ENCODE measurements at places on chromosomes 12 and 14.

- H3K4me1 ChIP-seq = no peaks in the 10 kb centered on the region
- H3K36me3 ChIP-seq = no peaks in the 10 kb centered on the region
- no peak for DNase-seq
- H3K4me3 ChIP-seq = no peak overlapping the region
- no peak overlapping the region for H3K27ac ChIP-seq
These were observed 59.7 kb downstream of the SLC38A1 start for GRCh38 chr12:46209170-46209569.

DNA sequence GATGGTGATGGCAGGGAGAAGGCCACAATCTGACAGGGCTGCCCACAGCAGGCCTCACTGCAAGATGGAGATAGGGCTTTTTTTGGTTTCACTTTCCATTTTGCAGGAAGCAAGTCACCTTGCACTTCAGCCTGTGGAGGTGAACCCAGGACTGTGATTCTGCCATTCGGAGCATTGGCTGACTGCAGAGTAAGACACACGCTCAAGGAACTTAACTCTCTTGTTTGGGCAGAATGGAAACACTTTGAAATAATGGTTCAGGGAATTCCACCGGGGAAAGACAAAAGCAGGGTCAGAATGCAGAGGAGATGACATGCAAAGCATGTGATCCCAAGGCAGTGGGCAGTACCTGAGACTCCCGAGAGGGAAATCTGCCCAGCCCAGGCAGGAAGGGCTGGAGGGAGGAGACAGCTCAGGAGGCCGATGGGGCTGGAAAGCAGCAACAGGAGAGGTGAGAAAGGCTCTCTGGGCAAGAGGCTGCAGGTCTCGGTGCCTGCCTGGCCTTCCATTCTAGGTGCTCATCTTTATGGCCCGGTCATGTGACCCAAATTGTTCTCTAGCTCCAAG, 58.7 kb upstream of the PRMT8 start:
- H3K27ac ChIP-seq = no peak overlapping the region
- no peaks in the 10 kb centered on the region for H3K4me1 ChIP-seq
- no peak overlapping the region for H3K4me3 ChIP-seq
- H3K36me3 ChIP-seq = no peaks in the 10 kb centered on the region

DNA sequence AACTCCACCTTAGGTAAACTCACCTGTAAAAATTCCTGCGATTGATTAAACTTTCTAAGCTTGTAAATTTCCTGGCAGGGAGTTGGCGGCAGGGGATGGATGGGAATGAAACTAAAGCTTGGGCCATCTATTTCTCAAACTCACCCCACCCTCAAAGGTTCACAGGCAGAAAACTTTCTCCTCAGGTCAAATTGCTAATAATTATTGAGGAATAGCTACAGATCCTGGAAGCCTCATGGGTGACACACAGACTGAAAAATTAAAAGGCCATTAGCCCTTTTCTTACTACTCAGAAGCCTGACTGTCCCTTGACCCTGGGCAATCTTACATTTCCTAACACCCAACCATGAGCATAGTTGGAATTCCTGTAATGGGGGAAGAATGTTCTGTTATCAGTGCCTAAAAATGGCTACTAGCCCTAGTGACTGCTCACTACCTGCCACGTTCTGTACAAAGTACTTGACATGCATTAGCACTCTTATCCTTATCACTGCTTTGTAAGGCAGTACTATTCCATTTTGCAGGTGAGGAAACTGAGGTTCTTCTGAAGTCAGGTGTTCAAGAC, 12.4 kb upstream of the SYNDIG1L start:
- H3K27ac ChIP-seq = no peak overlapping the region
- H3K36me3 ChIP-seq = no peaks in the 10 kb centered on the region
- H3K4me3 ChIP-seq = no peak overlapping the region
- no peaks in the 10 kb centered on the region for H3K4me1 ChIP-seq
- H3K27me3 ChIP-seq = no peaks in the 10 kb centered on the region

DNA sequence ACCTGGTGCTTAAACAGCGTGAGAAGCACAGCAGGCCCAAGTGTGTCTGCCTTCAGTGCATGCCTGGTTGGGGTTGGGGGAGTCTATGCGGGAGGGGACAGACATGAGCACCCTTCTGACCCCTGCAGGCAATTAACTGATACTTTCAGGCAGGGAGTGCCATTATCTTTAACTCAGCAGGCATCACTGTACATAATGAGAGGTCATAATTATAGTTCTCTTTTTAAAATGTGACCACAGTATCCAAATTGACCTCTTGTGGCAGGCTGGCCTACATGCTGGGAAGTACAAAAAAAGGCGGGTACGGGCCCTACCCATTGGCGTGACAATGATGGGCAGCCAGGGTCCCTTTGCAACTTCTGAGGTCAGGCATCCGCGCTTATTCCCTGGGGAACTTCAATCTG, 209.1 kb downstream of the FOXN3 start:
- H3K27ac ChIP-seq = no peak overlapping the region
- no peaks in the 10 kb centered on the region for H3K27me3 ChIP-seq
- H3K4me3 ChIP-seq = no peak overlapping the region
- peaks cover 7% of the 10 kb centered on the region for H3K36me3 ChIP-seq
- DNase-seq = no peak

DNA sequence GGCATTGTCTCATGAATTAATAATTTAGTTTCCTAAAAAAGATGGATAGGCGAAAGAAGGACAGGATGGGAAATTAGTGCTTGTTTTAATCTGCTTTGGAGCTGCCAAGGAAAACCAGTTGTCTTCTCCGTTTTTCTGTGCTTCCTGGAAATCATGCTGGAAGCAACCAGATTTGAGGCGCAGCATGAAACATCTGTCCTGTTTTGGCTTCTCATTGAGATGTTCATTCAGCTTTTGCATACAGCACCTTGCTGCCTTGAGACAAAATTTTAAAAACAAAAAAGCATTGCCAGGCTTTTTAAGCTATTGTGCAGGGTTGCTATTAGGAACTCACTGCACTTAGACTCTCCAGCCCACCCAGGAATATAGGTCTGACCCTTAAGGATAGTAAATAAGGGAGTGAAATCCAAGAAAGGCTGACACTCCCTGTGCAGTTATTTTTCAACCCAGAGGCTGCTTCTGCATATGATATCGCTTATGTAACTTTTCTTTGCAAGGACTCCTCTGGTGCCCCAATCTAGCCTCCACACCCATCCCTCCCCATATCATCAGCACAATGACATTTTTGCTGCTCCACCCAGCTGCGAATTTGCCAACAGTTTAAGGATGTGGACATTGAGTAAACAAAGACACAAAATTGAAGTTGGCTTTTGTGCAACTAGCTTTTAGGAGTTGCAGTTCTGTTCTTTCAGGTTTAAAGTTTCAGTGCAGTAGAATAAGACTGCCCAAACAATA, 46.9 kb upstream of the MDM1 start:
- no peaks in the 10 kb centered on the region for H3K27me3 ChIP-seq
- H3K4me3 ChIP-seq = no peak overlapping the region
- H3K4me1 ChIP-seq = peaks cover 45% of the 10 kb centered on the region
- H3K27ac ChIP-seq = no peak overlapping the region

GRCh38 chr14:58428118-58428683, 682 bp downstream of the KIAA0586 start:
- no peaks in the 10 kb centered on the region for H3K36me3 ChIP-seq
- H3K27ac ChIP-seq = peak overlapping the region; percentile 93
- no peaks in the 10 kb centered on the region for H3K4me1 ChIP-seq
- DNase-seq = no peak

DNA sequence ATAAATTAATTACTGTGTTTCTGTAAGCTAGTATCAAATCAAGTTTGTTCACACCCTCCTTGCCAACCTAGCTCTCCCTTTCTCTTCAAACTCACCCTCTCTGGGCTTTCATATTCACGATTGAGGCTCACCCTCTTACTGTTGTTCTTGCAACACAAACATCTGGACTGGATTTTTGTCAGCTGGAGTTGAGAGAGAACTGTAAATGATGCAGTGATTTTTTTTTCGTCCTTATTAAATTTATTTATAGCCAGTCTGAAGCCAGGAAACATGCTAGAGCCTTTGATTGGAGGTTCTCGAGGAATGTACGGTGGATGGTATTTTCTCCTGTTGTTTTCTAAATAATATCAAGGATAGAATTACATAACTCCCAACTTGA, 485.1 kb downstream of the ZFP36L1 start:
- no peak for DNase-seq
- no peaks in the 10 kb centered on the region for H3K27me3 ChIP-seq
- H3K27ac ChIP-seq = peak overlapping the region; percentile 71

All from tibial nerve (tissue), 4 donors.